ENCODE measurements at places on chromosomes 5 and 9. TPM values are rescaled to one million over a fixed set of nuclear protein-coding genes. Genes with fewer than 3 reads are reported as not detected.

DNA sequence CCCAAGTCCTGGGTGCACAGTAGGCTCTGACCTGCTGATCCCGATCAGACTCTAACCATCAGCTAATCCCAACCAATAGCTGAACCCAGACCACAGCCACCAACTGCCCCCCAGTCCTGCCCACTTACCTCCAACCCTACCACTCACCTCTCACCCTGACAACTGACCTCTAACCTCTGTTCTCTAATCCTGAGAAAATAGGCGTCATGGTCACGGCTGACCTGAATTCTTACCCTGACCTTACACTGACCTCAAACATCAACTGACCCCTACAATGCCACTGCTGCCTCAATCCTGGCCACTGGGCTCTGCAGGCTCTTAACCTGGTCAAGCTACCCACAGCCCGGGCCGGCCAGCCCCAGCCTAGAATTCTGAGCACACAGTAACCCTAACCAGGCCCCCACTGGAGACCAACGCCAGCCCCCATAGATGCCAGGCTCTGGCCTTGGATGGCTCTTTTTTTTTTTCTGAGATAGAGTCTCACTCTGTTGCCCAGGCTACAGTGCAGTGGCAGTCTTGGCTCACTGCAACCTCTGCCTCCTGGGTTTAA, 63.8 kb upstream of the ASS1 start:
- no peak for DNase-seq

The SMIM33 gene
- total RNA-seq: not detected

DNA sequence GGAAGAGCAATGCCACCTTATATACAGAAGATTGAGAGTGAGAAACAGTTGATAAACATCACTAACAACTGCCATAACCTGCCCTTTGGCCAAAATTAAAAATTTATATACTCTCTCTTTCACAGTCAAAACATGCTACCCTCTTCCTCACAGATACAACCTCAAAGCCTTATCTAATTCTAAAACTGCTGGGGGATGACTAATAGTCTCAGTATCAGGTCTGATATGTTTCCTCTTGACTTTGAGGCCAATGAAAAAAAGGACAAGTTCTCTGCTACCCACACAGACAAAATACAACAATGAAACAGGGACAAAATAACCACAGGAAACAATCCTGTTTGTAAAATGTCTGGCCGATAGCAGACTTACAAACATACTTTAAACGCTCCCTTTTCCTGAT, 485.6 kb upstream of the NUDT12 start:
- DNase-seq: no peak

The GADD45G gene
- 18.7 TPM for total RNA-seq

DNA sequence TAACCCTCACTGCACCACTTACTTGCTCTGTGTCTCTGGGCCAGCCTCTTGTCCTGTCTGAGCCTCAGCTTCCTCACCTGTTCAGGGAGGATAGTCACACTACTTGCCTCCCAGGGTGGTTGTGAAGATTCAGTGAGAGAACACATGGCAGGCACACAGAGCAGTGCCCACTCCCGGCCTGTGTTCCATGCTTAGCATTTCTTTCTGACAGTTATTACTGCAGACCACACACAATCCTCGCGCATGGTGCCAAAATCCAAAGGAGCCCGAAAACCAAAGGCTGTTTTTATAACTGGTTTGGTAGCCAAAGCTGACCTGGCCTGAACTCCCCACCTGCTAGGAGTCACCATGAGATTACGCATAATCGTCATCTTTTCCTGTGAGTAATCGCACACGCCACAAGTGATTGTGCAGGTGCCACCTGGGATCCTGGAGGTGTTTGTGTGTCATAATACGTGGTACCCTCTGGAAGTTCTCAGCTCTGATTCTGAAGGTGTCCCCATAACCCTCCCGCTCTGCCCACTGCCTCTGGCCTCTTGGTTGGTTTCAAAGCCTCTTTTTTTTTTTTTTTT, 84.6 kb upstream of the FBXW11 start:
- no peak for DNase-seq

GRCh38 chr5:144779368-144779767, 608.7 kb downstream of the KCTD16 start:
- no peak for DNase-seq

The NTRK2 gene
- 13.5 TPM for total RNA-seq

GRCh38 chr5:68754536-68754935, 339.3 kb upstream of the SLC30A5 start:
- DNase-seq: no peak

- no peak for DNase-seq
Observed at GRCh38 chr9:71736236-71736635, 32.1 kb downstream of the CEMIP2 start.

The DRD1 gene
- not detected for total RNA-seq

DNA sequence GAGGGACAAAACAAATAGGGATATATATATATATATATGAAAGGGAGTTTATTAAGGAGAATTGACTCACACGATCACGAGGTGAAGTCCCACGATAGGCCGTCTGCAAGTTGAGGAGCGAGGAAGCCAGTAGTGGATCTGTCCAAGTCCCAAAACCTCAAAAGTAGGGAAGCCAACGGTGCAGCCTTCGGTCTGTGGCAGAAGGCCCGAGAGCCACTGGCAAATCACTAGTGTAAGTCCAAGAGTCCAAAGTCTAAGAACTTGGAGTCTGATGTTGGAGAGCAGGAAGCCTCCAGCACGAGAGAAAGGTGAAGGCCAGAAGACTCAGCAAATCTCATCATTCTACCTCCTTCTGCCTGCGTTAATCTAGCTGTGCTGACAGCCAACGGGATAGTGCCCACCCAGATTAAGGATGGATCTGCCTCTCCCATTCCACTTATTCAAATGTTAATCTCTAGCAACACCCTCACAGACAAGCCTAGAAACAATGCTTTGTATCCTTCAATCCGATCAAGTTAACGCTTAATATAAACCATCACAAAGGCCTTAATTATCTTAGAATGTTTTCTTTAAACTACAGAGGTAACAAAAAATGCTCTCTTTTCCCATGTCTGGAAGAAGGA, 23.8 kb upstream of the DAB2 start:
- no peak for DNase-seq

The CXCL14 gene
- total RNA-seq: 65.6 TPM

The FOXB2 gene
- not detected for total RNA-seq

The ADAMTS19 gene
- not detected for total RNA-seq

- no peak for DNase-seq
Observed at GRCh38 chr5:132059043-132059695, 1.3 kb upstream of the IL3 start.

GRCh38 chr9:16133556-16134227, 580.8 kb downstream of the CCDC171 start:
- no peak for DNase-seq

- DNase-seq: no peak
Observed at GRCh38 chr9:126069400-126069955, 257.2 kb upstream of the MVB12B start.

DNA sequence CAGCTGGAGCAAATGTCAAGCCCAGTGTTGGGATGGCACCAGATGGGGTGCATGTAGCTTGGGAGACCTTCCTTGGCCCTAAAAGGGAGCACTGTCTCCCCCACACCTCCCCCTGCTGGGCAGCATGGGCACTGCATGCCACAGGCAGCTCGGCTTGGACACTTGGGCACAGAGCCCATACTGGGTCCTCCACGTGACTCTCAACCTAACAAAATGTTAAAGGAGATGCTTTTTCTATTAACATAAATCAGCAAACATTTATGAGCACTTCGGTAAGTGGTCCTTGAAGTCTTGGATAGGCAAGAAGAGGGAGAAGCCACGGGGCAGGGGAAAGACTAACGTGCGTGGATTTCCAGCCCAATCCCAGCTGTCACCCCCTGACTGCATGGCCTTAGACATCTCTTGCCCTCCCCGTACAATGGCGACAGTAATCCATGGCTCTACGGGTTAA, 23.9 kb upstream of the MAPK9 start:
- no peak for DNase-seq

Data from esophagus squamous epithelium (tissue), 5 donors.